ENCODE measurements at places on chromosomes 11 and 22. TPM values are rescaled to one million over a fixed set of nuclear protein-coding genes. Genes with fewer than 3 reads are reported as not detected.

GRCh38 chr11:103963648-103964047 lies 72.8 kb upstream of the DDI1 start:
- DNase-seq = no peak

- DNase-seq = no peak
Observed at GRCh38 chr22:24025475-24025874, 14.4 kb downstream of the CABIN1 start.

The POU2AF1 gene
- not detected for total RNA-seq

GRCh38 chr11:112837162-112837826 lies 123.9 kb upstream of the NCAM1 start:
- DNase-seq = no peak

DNA sequence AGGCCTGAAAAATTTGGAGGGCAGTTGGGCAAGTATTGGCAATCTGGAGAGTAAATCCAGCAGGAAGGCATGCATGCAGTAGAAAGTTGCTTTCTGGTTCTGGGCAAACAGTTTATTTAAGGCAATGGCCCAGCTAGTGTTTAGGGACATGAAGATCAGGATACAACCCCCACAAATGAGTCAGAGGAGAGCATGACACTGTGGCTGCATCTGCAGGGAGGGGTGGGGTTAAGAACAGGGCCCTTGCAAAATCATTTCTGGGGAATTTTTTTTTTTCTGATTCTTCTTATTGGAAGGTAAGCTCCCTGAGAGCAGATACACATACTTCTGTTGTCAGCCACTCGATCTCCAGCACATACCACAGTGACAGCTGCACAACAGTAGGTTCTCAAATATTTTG lies 61.1 kb downstream of the FDX1 start:
- DNase-seq = no peak

GRCh38 chr22:31753005-31753633 lies 700 bp upstream of the DEPDC5 start:
- DNase-seq = peak; percentile 39

The PARVB gene
- 172 TPM for total RNA-seq

DNA sequence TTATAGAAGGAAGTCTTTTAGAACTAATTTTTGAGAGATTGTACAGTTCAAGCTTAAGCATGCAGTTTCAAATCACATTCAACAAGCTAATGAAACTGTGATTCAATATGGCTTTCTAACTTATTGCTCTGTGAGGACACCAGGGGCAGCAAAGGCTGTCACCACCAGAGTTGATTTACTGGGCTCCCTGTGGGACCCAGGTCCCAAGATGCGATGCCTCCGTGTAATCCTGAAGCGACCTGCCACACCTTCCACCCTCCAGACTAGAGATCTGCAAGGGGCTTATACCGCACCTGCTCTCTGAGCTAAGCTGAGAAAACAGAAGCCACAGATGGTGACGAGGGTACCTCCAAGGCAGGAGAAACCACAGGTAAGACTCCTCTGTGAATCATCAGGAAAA lies 918 bp upstream of the OR51Q1 start:
- no peak for DNase-seq

The ZP1 gene
- total RNA-seq = not detected

GRCh38 chr22:36764641-36765040 lies 11.3 kb downstream of the IFT27 start:
- no peak for DNase-seq

- no peak for DNase-seq
Observed at GRCh38 chr11:34773826-34774225, 142.4 kb downstream of the APIP start.

- DNase-seq = no peak
Observed at GRCh38 chr11:80144897-80145594, 704.2 kb upstream of the TENM4 start.

DNA sequence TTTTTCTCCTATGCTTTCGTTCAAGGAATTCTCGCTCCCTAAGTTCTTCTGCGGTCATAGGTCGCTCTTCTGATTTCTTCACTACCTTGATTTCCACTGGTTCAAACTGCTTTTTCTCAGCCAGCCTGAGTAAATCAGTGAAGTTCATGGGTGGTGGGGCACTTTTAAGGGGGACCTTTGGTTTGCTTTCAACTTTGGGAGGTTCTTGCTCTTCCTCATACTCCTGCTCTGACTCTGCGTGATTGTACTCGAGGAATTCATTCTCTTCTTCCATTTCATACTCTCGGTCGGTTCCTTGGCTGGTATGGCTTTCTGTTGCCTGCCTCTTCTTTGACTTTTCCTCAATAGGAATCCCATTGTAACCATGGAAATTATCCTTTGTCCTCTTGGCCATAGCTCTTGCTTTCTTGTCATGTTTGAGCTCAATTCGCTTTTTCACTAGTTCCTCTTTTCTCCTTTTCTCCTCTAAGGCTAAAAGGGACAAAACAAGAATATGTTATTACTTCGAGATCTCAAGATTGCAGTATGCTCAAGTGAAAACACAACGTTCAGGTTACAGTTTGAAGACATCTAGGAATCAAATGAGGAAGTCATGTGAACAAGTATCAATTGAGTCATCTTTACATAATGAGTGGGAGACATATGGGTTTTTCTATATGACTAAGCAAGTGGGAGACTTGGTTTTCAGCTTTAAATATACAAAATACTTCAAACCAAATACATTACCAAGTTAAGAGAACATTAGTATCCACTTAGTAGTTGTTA lies 16.2 kb downstream of the MISFA start:
- no peak for DNase-seq

GRCh38 chr22:45268167-45268957 lies 16.4 kb upstream of the UPK3A start:
- DNase-seq = peak; percentile 30

The SIRT3 gene
- 16.0 TPM for total RNA-seq

GRCh38 chr11:68014157-68014946 lies 4.2 kb downstream of the ALDH3B1 start:
- no peak for DNase-seq

DNA sequence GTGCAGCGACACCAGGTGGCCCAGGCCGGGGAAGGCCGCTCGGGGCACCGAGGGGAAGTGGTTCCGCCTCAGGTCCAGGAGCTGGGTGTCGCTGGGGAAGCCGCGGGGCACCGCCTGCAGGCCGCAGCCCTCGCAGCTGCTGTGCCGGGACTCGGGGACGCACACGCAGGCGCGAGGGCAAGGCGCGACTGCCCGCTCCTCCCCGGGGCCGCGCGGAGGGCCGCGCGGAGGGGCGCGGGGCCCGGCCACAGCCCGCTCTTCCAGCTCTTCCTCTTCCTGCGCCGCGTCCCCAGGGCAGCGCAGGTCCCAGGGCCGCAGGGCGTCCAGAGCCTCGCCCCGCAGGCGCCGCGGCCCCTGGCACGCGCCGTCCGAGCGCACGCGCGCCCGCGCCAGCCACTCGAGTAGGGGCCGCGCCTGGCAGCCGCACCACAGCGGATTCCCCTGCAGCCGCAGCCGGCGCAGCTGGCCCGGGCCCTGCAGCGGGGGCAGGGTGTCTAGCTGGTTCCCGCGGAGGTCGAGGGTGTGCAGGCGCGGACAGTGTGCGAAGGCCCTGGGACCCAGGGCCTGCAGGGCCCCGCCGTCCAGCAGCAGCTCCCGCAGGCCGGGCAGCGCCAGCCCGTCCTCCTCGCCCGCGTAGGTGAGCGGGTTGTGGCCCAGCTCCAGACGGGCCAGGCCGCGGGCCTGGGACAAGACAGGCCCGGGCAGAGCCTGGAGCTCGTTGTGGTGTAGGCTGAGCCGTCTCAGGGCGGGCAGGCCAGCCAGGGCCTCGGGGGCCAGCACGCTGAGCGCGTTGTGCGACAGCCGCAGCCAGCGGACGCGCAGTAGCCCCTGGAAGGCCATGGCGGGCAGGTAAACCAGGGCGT lies 2.8 kb downstream of the CHADL start:
- DNase-seq = peak; percentile 64

GRCh38 chr11:119671051-119671450 lies 57.9 kb downstream of the NECTIN1 start:
- DNase-seq = peak; percentile 77

DNA sequence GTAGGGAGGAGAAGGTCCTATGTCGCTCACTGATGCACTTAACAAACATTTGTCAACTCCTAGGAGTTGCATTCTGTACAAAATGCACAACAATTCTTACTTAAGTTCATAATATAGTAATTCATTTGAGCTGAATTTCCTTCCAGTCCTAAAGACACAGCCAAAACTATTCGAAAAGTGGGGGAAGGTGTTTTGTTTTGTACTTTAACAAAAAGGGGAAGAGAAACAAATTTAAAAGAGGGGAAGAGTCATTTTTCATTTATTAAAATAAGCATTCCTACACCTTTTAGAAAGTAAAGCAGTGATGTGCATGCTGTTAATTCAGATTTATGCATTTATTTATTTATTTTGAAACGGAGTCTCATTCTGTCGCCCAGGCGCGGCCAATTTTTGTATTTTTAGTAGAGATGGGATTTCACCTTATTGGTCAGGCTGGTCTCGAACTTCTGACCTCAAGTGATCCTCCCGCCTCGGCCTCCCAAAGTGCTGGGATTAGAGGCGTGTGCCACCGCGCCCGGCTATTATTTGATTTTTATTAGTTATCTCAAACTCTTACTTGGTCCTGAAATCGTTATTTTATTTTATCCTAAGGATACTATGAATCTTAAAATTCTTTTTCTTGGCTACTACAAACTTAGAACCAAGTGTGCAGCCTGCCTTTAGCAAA lies 1.1 kb upstream of the FANCF start:
- DNase-seq = no peak

DNA sequence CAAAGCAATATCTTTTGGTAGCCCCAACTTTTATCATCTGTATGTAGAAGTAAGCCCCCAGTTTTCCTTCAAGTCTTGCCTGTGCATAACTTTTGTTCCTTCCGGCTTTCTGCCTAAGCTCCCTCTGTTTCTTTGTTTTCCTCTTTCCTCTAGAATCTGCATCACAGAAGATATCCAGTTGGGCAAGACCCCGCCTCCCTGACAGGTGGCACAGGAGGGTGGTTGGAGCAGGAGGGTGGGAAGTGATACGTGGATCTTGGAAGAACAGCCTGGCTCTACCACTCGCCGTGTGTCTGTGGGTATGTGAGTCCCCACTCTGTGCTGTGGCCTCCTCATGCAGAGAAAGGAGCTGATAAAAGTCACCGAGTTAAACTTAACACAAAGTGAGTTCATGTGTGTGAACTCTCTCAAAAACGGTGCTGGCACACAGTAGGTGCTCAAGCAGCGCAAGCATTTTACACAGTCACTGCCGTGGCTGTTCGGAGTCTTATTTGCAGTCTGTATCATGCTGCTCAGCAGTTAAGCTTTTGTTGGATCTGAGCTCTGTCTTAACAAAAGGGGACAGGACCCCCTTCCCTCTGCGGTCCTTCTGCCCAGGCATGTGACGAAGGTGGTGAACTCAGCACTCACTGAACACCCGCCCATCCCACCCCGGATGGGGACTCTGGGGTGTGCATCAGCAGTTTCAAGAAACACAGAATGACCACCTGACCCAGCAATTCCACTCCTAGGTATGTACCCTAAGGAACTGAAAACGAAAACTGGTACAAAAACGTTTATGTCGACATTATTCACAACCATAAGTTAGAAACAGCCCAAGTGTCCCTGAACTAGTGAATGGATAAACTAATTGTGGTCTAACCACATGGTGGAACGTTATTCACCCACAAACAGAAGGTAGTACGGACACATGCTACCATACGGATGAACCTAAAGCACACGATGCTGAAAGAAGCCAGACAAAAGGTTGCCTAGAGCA lies 249.1 kb downstream of the CTTN start:
- no peak for DNase-seq

DNA sequence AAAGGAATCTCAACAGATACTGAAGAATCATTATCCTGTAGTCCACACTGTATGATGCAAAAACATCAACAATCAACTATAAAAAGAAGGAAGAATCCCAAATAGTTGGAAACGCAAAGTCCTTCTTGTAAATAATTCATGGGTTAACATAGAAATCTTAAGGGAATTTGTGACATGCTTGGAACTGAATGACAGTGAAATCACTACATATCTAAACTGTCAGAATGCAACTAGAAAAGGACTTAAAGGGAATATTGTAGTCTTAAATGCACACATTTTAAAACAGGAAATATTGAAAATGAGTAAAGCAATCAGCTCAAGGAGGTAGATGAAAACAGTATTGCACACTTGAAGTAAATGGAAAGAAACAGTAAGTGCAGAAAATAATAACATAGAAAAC lies 147.6 kb upstream of the MPPED2 start:
- no peak for DNase-seq

The PANX2 gene
- not detected for total RNA-seq

- no peak for DNase-seq
Observed at GRCh38 chr11:59769111-59769510, 13.9 kb downstream of the STX3 start.

DNA sequence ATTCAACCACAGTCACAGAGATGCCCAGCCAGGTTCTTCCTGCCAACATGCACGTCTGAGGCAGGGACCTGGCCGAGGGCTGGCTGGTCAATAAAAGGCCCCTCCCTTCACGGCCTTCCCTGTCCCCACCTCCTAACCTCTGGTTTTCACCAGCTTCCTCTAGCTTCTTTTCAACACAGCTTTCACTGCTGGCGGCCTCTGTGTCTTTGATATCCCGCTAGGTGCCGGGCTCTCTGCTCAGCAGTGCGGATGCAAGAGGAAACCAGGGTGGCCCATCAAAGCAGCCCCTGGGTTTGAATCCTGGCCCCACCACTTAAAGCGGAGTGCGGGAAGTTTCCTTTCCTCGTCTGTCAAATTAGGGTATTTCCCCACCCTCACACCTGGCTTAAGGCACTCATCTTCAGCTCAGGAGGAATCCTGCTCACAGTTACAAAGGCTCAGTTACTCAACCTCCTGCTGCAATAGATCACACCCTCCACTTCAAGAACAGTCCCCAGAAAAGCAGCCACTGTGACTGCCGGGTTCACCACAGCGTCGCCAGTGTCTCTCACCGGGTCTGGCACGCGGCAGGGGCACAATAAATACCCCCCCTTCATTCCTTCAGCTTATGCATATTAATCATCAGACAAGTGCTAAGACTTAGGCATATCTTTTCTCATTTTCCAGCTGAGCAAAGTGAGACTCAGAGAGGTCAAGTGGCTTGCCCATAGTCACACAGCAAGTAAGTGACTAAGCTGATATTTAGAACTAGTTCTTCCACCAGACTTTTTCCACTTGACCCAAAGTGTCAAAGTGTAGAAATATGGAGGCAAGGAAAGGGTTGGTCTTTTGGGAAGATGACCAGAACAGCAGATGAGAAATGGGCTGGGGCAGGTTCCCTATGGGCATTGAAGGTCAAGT lies 45.7 kb downstream of the TXN2 start:
- no peak for DNase-seq

GRCh38 chr11:106012744-106013143 lies 9.3 kb downstream of the MSANTD4 start:
- DNase-seq = no peak

DNA sequence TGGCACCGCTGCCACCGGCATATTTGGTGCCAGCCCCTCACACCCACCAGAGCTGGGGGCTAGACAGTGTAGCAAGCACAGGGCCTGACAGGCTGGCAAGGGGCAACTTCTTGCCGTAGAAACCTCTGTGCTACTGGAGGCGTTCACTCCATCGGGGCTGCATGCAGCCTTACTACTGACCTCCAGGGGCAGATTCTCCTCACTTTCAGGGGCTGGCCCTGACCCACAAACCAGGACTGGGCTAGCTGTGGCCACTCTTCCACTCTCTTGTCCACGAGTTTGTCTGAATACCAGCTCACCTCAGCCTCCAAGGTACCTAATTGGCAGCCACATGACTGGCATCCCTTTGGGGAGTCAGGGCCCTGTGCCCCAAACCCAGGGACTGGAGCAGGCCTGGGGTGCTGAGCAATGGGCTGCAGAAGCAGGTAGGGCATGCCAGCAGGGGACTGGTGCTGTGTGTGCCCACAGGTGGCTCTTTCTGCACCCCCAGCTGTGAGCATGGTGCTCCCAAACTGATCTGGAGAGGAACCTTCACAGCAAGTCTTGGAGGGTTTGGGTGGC lies 2.1 kb upstream of the LMO1 start:
- no peak for DNase-seq

Measured in psoas muscle (tissue), 8 donors.